GM23248 (cell line): ENCODE measurements at places on chromosomes 6 and 20. TPM values are rescaled to one million over a fixed set of nuclear protein-coding genes. Genes with fewer than 3 reads are reported as not detected.
A peak's percentile ranks its signal among the peaks of the same experiment; 100 is the strongest.

- H3K36me3 ChIP-seq, result no peaks in the 10 kb centered on the region
- no peak for DNase-seq
- H3K4me3 ChIP-seq, result no peak overlapping the region
- H3K27me3 ChIP-seq, result no peaks in the 10 kb centered on the region
Observed at GRCh38 chr20:7505152-7505834, 435.0 kb downstream of the HAO1 start.

DNA sequence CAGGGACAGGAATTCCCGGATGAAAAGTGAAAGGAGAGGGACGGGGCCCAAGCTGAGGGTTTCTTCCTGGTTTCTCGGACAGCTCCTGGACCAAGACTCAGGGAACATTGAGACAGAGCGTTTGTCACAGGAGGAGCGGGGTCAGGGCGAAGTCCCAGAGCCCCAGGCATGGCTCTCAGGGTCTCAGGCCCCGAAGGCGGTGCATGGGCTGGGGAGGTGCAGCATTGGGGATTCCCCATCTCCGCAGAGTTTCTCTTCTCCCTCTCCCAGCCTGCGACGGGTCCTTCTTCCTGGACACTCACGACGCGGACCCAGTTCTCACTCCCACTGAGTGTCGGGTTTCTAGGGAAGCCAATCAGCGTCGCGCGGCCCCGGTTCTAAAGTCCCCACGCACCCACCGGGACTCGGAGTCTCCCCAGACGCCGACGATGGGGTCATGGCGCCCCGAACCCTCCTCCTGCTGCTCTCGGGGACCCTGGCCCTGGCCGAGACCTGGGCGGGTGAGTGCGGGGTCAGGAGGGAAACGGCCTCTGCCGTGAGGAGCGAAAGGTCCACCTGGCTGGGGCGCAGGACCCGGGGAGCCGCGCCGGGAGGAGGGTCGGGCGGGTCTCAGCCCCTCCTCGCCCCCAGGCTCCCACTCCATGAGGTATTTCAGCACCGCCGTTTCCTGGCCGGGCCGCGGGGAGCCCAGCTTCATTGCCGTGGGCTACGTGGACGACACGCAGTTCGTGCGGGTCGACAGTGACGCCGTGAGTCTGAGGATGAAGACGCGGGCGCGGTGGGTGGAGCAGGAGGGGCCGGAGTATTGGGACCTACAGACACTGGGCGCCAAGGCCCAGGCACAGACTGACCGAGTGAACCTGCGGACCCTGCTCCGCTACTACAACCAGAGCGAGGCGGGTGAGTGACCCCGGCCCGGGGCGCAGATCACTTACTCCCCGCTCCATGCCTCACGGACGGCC is 54.6 kb upstream of the POLR1H start:
- H3K27ac ChIP-seq, result no peak overlapping the region
- H3K4me3 ChIP-seq, result peak overlapping the region; percentile 57
- no peaks in the 10 kb centered on the region for H3K36me3 ChIP-seq
- H3K4me1 ChIP-seq, result no peaks in the 10 kb centered on the region

- peak; percentile 91 for DNase-seq
- H3K27ac ChIP-seq, result peak overlapping the region; percentile 97
- peak overlapping the region; percentile 30 for H3K4me3 ChIP-seq
- H3K4me1 ChIP-seq, result peaks cover 38% of the 10 kb centered on the region
Observed at GRCh38 chr6:13760307-13761304, 49.0 kb upstream of the RANBP9 start.

DNA sequence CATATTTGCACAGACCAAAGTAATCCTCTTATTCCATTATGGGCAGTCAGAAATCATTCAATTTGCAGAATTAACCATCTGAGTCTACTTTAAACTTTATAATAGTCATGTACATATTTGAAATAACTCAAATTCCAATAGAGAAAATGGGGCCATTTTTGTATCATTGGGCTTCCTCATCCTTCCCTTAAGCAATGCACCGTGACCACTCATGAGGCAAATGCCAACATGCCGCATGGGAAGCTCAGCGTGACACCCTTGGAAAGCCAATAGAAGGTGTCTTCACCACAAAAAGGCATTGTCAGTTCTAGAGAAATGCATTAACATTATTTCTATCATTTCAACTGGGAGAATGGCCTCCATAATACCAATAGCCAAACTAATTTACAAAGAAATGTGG is 38.5 kb downstream of the SIM1 start:
- H3K4me3 ChIP-seq, result no peak overlapping the region
- 0 out of 2 replicates have a peak, but pooled peaks cover 6% of the 10 kb centered on the region for H3K4me1 ChIP-seq
- no peak for DNase-seq
- no peaks in the 10 kb centered on the region for H3K36me3 ChIP-seq
- H3K27ac ChIP-seq, result no peak overlapping the region

DNA sequence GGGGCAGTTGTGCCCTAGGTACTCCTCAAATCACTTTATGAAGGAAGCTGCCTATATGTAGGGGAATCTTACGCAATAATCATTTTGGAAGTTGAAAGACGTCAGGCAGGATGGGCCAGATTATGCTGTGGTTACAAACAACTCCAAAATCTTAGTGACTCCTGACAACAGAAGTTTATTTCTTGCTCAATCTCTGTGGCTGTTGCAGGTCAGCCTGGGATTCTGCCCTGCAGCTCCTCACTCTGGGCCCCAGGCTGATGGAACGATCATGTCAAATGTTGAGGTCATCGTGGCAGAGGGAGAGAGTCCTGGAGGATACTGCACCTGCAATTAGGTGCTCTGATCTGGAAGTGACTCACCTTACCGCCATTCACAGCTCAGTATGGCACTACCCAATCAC is 88.4 kb downstream of the ZDHHC14 start:
- peak; percentile 15 for DNase-seq
- H3K4me3 ChIP-seq, result no peak overlapping the region
- no peaks in the 10 kb centered on the region for H3K27me3 ChIP-seq
- no peaks in the 10 kb centered on the region for H3K36me3 ChIP-seq
- no peaks in the 10 kb centered on the region for H3K4me1 ChIP-seq

- H3K4me3 ChIP-seq, result peak overlapping the region; percentile 74
- peak overlapping the region; percentile 71 for H3K27ac ChIP-seq
- DNase-seq, result peak; percentile 70
- H3K27me3 ChIP-seq, result no peaks in the 10 kb centered on the region
- H3K36me3 ChIP-seq, result no peaks in the 10 kb centered on the region
Observed at GRCh38 chr20:32484225-32484957, 100.7 kb downstream of the NOL4L start.

- no peak for DNase-seq
- H3K4me1 ChIP-seq, result peaks cover 12% of the 10 kb centered on the region
- H3K4me3 ChIP-seq, result no peak overlapping the region
- no peaks in the 10 kb centered on the region for H3K36me3 ChIP-seq
- H3K27me3 ChIP-seq, result no peaks in the 10 kb centered on the region
Observed at GRCh38 chr20:51665543-51666118, 102.6 kb downstream of the ATP9A start.

- H3K4me3 ChIP-seq, result no peak overlapping the region
- H3K27me3 ChIP-seq, result no peaks in the 10 kb centered on the region
- no peaks in the 10 kb centered on the region for H3K4me1 ChIP-seq
- H3K27ac ChIP-seq, result no peak overlapping the region
- no peak for DNase-seq
- H3K36me3 ChIP-seq, result no peaks in the 10 kb centered on the region
Observed at GRCh38 chr20:15475483-15475882, 1097.8 kb downstream of the KIF16B start.

DNA sequence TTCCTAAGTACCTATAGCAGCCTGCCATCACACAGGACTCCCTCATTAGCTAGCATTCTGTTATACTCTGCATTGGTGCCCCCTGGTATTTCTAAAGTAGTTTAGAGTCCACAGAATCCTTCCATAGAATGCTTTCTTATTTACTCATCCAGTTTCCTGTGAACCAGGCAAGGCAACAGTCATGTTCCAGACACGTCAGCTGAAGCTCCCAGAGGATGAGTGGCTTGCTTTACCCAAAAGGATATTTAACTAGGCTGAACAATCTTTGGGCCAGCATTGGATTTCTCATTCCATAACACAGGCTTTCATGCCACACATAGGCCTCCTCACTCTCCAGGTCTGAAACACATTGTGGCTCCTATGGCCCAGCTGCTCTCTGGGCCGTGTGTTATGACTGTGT is 203.8 kb upstream of the MAP3K7 start:
- H3K36me3 ChIP-seq, result no peaks in the 10 kb centered on the region
- DNase-seq, result peak; percentile 87
- H3K27ac ChIP-seq, result peak overlapping the region; percentile 80
- 0 out of 2 replicates have a peak overlapping the region, but pooled peaks have one; percentile 20 for H3K4me3 ChIP-seq
- no peaks in the 10 kb centered on the region for H3K27me3 ChIP-seq
- H3K4me1 ChIP-seq, result peaks cover 20% of the 10 kb centered on the region

- no peak for DNase-seq
- H3K4me1 ChIP-seq, result no peaks in the 10 kb centered on the region
- H3K27ac ChIP-seq, result no peak overlapping the region
Observed at GRCh38 chr6:166719019-166719418, 92.0 kb upstream of the RPS6KA2 start.

GRCh38 chr6:71347119-71347518 is 58.5 kb downstream of the OGFRL1 start:
- H3K4me1 ChIP-seq, result peaks cover 24% of the 10 kb centered on the region
- H3K27me3 ChIP-seq, result no peaks in the 10 kb centered on the region
- no peaks in the 10 kb centered on the region for H3K36me3 ChIP-seq
- H3K27ac ChIP-seq, result no peak overlapping the region

DNA sequence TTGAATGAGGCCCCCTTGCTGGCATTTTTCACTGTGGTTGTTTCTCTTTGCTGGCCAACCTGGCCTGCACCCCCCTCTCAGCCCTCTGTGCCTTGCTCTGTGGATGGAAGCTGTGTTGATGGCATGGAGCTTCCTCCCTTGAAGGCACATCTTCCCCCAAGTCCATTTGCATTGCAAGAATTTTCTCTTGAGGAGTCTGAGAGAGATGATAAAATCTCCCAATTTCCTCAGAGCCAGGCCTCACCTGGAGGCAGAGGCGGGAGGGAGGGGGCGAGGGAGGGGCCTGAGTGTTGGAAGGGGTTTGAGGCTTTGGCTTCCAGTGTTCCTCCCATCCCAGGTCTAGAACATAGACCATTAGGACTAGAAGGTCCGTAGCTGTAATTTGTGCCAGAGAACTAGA is 175.1 kb downstream of the SCP2D1 start:
- no peak for DNase-seq
- no peaks in the 10 kb centered on the region for H3K36me3 ChIP-seq

DNA sequence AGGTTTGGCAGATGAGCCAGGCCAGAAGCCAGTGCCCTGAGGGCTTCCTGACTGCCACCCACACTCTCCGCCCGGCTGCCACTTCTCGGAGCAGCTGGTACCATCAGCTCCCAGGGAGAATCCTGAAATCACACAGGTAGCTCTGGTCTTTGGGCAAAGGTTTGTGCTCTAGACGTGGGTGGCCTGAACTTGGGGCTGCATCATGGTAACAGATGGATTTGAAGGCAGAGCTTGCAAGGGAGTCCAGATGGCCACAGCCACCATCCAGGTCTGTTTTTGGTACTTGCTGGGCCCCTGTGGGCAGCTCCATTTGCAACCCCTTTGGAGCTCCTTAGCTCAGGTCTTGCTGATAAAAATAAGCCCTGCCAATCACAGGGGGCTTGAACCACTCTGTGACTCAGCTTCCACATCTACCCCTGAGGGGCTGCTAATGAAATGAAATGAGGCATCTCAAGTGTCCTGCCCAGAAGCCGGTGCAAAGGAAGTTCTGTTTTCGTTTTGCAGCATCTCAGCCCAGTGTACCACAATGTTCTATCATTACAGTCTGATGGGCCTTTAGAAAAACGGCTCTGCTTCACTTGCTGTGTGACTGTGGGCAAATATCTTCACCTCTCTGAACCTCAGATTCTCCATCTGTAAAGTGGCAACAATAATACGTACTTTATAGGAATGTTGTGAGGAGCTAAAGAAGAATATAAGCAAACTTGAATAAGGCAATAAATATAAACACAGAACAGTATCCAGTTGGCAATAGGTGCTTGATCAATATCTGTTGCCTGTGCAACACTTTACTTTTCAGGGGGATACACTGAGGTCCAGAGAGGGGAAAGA is 25.1 kb upstream of the CDH22 start:
- no peak overlapping the region for H3K27ac ChIP-seq
- H3K4me3 ChIP-seq, result no peak overlapping the region
- no peak for DNase-seq
- peaks cover 44% of the 10 kb centered on the region for H3K27me3 ChIP-seq
- H3K4me1 ChIP-seq, result no peaks in the 10 kb centered on the region
- H3K36me3 ChIP-seq, result no peaks in the 10 kb centered on the region

GRCh38 chr6:145457556-145457955 is 277.8 kb downstream of the EPM2A start:
- H3K36me3 ChIP-seq, result no peaks in the 10 kb centered on the region
- no peaks in the 10 kb centered on the region for H3K4me1 ChIP-seq
- H3K4me3 ChIP-seq, result no peak overlapping the region
- H3K27me3 ChIP-seq, result no peaks in the 10 kb centered on the region

- peak overlapping the region; percentile 50; the same call in 1 of the 2 replicates for H3K27ac ChIP-seq
- peaks cover 9% of the 10 kb centered on the region; the same call in 1 of the 2 replicates for H3K4me1 ChIP-seq
- no peak for DNase-seq
- no peaks in the 10 kb centered on the region for H3K36me3 ChIP-seq
- H3K4me3 ChIP-seq, result no peak overlapping the region
Observed at GRCh38 chr20:10670501-10671220, 3.1 kb downstream of the JAG1 start.

The PSORS1C1 gene
- 0.22 and 0.25 TPM in 2 replicates for total RNA-seq
